ENCODE measurements at places on chromosomes 3 and 15.

GRCh38 chr3:42504334-42505127, 2.1 kb downstream of the VIPR1 start:
- no peak for DNase-seq

- peak; percentile 98 for DNase-seq
These were observed 84.5 kb downstream of the WDR76 start for GRCh38 chr15:43911235-43911781.

DNA sequence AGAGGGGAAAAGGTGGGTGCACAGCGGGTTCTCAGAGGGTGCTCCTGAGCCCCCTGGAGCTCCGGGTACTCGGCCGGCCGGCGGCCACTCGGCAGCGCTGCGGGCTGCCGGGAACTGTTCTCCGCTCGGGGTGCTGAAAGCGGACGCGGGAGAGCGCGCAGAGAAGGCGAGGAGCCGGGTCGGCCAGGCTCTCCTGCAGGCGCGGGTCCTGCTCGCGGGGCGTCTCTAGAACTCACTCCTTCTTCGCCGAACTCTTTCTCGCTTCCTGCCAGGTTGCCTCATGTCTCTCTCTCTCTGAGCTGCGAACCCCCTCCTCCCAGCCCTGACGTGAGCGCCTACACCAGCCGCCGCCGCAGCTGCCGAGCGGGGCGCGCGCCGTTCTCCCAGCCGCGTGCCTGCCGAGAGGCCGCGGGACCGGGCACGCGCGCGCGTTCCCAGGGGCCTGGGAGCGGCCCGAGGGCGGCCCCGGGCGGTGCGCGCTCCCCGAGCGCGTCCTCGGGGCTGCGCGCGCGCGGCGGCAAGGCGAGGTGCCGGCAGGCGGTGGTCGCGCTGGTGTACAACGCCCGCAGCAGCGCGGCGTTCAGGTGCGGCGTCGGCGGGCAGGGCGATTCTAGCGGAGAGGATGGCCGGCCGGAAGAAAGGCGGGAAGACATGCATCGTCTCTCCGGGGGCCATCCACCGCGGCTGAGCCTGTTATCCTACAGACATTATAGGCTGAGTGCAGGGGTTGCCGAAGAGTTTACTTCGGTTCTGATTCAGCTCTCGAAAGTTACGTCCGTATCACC, at the start of gene PEX5L:
PEX5L (minus strand) TSS at position 267 of the 785 bp plus-strand sequence. CDS start 338 bp downstream, outside the sequence.
- peak; percentile 66 for DNase-seq

DNA sequence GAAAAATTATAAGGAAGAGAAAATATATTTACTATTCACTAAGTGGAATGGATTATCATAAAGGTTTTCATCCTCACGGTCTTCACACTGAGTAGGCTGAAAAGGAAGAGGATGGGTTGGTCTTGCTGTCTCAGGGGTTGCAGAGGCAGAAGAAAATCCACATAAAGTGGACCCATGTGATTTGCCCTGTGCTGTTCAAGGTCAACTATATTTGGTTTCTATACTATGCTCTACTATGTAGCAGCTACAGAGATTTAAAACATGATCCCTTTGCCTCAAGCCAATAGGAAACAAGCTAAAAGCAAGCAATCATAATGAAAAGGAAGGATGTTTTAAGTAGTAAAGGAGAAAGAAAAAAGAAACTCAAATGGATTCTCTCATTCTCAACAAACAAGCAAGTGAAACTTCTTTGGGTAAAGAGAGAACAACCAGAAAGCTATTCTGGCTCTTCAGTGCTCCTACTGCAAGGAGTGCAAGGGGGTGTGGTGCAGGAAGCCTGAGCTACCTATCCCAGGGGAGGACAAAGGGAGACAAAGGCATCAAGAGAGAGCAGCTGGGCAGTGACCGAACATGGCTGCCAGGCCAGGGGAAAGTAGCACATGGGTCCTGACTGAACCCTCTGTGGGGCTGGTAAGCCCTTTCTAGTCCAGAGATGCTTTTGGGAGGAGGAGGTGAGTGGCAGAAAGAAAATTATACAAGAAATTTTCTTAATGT, 35.9 kb downstream of the SFMBT1 start:
- DNase-seq: no peak

DNA sequence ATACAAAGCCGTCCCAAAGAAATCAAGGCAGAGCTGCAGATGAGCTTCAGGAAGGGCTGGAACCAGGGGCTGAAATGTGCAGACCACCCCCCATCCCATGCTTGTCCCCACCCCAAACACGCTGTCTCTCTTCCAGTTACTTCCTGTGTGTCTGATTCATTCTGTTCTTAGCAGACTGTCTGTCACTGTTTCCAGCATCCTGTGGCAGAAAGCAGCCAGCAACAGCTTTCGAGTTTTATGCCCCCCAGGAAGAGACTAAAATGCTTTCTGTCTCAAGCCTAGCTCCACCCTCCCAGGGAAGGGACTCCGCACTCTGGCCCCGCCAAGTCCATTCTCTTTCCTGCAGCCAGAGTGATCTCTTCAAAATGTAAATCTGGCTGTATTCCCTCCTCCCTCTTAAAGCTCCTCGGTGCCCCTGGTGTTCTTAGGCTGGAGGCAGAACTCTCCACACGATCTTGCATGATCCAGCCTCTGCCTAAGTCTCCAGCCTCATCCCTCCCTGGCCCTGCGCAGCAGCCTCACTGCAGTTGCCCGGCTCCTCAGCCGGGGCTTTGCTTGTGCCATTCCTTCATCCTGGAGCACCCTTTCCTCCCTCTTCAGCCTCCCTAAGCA, 41.5 kb downstream of the HRH1 start:
- DNase-seq: peak; percentile 78

GRCh38 chr15:34837246-34838016, 42.1 kb upstream of the ACTC1 start:
- DNase-seq: peak; percentile 90

GRCh38 chr15:67063689-67064606, 1.5 kb upstream of the SMAD3 start:
- DNase-seq: no peak

GRCh38 chr15:54304321-54304720, 326.1 kb downstream of the UNC13C start:
- DNase-seq: no peak

DNA sequence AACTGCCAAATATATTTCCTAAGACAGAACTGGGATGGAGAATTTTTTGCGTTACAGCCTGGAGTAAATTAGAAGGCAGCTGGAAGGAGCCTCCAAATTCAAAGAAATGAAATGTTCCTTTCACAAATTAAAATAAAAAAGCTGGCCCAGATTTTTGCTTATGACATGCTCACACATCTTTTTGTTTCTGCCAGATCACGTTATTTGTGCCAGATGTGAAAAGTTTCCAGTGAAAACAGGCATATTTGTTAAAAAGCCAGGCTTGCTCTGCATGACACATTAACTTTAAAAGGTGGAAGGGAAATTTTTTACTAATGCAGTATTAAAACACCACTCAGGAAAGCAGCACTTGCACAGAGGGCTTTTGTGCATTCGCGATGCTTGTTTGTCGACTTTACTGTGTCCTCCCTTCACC, 23.3 kb upstream of the ACKR4 start:
- DNase-seq: peak; percentile 74

- DNase-seq: no peak
These were observed 82.7 kb downstream of the KCNMB2 start for GRCh38 chr3:178618896-178619295.

DNA sequence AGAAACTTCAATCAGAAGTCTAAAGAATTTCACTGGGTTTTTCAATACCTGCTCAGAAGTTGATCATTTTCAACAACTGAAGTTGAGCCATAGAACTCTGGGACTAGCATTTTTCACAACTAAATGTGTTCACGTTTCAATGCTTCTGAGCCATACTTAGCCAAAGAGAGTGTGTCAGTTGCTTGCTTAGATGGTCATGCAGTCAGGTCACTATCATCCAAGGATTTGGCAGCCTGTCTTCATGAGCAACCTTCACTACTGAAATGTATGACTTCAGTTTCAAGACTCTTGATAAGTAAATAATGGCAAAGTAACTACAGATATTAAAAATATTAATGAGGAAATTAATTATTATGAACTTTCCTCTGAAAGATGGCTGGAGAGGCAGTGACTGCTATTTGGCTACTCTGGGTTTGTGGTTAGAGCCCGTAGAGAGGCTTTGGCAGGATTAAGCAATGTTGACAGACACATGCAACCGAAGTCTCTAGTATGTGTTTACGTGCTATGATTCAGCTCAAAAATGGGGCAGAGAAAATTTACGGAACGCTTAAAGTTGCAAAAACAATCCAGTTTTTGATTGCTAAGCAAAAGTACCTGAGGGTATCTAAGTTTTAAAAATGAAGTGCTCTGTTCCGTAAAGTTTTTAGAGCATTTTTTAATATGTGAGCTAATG, 133.8 kb downstream of the GMNC start:
- peak; percentile 29 for DNase-seq

DNA sequence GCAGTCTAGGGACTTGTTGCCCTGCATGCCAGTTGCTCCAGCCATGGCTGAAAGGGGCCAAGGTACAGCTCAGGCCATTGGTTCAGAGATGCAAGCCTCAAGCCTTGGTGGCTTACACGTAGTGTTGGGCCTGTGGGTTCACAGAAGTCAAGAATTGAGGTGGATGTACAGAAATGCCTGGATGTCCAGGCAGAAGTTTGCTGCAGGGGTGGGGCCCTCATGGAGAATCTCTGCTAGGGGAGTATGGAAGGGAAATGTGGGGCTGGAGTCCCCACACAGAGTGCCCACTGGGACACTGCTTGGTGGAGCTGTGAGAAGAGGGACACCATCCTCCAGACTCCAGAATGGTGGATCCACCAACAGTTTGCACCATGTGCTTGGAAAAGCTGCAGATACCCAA, 10.6 kb upstream of the B3GNT5 start:
- no peak for DNase-seq

- no peak for DNase-seq
These were observed 215.1 kb upstream of the CNTN4 start for GRCh38 chr3:1883534-1883933.

- DNase-seq: peak; percentile 18
These were observed 381.3 kb downstream of the TIGIT start for GRCh38 chr3:114675104-114675503.

GRCh38 chr3:71398157-71398836, 185.2 kb downstream of the FOXP1 start:
- no peak for DNase-seq

GRCh38 chr3:140497331-140497730, 180.5 kb upstream of the TRIM42 start:
- no peak for DNase-seq

DNA sequence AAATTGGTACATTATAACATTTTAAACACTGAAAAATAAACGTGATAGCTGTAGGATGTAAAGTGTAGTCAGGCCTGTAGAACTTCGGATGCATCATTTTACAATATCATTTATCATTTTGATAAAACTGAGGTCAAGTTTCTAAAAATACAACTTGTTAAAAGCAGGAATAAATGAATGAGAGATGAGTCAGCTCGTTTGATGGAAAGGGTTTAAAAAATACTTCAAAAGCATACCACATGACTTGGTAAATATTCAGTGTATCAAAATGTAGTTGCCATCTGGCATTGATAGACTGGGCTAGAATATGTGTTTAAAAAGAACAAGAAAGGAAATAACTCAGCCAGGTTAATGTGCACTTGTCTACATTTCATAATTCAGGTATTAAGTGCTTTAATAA, 357.0 kb downstream of the TIGIT start:
- DNase-seq: peak; percentile 50

DNA sequence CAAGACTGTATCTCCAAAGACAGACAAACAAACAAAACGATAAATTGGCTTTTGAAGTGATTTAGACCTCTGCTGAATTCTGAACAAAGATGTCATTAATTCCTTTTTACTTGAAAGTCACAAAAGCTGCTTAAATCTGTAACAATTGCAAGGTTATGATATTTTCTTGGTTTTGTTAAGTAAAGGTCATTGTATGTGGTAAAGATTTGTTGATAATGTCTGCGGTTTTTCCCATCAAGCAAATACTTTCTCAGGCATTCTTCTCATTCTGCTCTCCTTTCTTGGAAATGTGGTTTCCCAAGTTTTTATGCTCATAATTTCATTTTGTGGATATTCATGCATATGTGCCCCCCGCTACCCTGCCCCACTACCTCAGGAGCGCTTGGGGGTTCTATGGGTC, 116.5 kb downstream of the SLMAP start:
- DNase-seq: peak; percentile 8

DNA sequence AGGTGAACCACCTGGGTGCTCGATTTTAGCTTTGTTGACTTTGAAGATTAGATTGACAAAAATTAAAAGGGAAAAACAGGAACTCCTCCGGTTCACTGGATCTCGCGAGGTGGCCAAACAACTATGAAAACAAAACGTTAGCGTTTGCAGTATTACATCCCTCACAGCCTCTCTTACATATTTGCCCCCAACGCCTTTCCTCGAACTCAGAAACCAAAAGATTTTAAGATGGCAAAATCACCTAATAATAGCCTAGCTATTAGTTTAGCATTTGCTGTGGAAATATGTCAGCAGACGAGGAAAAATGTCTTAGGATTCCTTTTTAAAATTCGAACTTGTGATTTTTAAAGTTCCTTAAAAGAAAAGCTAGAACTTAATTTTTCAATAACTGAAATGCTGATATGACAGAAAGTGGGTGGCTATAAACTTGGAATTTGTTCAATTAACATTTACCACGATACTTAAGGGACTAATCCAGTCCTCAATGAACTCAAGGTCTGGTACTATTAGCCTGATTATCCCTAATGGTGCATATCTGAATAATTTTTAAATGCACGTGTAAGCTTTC, 491 bp upstream of the SENP7 start:
- peak; percentile 88 for DNase-seq

- peak; percentile 98 for DNase-seq
These were observed 175.7 kb downstream of the TNIK start for GRCh38 chr3:171284308-171285075.

- peak; percentile 73 for DNase-seq
These were observed 69.7 kb upstream of the CMSS1 start for GRCh38 chr3:99747915-99748314.

GRCh38 chr3:141348837-141349236, 19.5 kb upstream of the ZBTB38 start:
- DNase-seq: no peak

DNA sequence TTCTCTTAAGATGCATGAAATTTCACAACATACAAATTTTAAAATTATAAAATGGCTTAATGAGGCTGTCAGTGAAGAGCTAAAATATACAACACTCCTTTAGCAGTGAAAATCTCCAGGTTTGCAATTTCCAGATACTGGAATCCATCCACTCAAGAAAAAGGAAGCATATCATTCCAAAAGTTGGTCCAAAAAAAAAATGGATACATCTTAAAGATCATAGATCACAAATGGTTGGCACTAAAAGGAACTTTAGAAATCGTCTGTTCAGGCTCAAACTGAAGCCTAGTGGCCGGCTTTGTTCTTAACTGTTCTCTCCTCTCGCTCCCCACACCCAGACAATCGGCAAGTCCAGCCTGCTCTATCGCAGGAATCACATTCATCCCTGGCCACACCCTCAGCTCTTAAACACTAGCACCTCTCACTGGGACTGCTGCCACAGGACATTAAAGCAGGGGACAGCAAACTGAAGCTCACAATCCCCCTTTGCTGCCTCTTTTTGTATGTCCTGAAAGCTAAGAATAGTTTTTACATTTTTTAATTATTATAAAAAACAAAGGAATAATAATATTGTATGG, 130.3 kb upstream of the CDIN1 start:
- peak; percentile 37 for DNase-seq
